Epithelial cell of alveolus of lung (primary cell): ENCODE measurements at places on chromosomes 7 and 10. TPM values are rescaled to one million over a fixed set of nuclear protein-coding genes. Genes with fewer than 3 reads are reported as not detected.

The SEMA3C gene
- 31.9 and 102 TPM in 2 replicates for total RNA-seq

The PAX4 gene
- total RNA-seq: not detected in 2 replicates

The GIMAP7 gene
- total RNA-seq: 0.13 TPM in 1 of 2 replicates, not detected in the other

The PLXDC2 gene
- total RNA-seq: 11.2 and 94.5 TPM in 2 replicates

The DDC gene
- 0.24 TPM in 1 of 2 replicates, not detected in the other for total RNA-seq

The TMEM229A gene
- under 0.01 and 1.4 TPM in 2 replicates for total RNA-seq

The LRRC17 gene
- 70.3 and 455 TPM in 2 replicates for total RNA-seq

The BLVRA gene
- 42.6 and 59.5 TPM in 2 replicates for total RNA-seq

The STEAP1 gene
- 25.9 and 30.1 TPM in 2 replicates for total RNA-seq

The LLCFC1 gene
- not detected in 2 replicates for total RNA-seq

The ANKRD30A gene
- total RNA-seq: not detected in 2 replicates

The HYAL4 gene
- total RNA-seq: not detected in 2 replicates

The TRPV5 gene
- not detected in 2 replicates for total RNA-seq

The CRHR2 gene
- not detected in 2 replicates for total RNA-seq

The FXYD4 gene
- total RNA-seq: not detected in 2 replicates
